ENCODE measurements at places on chromosomes 2 and 18. TPM values are rescaled to one million over a fixed set of nuclear protein-coding genes. Genes with fewer than 3 reads are reported as not detected.

Gene KANSL1L
- total RNA-seq = 18.6 TPM

Gene FOSL2
- total RNA-seq = 39.7 TPM

Gene LINC00305
- not detected for total RNA-seq

Gene TXNDC2
- 0.05 TPM for total RNA-seq

Gene AP1S3
- total RNA-seq = 8.9 TPM

Gene IRS1
- total RNA-seq = 6.6 TPM

Gene RAB27B
- 9.9 TPM for total RNA-seq

Gene KCNJ3
- not detected for total RNA-seq

Gene CASP10
- total RNA-seq = 3.2 TPM

GRCh38 chr18:78768656-78769501, 210.7 kb upstream of the SALL3 start:
- DNase-seq = no peak

DNA sequence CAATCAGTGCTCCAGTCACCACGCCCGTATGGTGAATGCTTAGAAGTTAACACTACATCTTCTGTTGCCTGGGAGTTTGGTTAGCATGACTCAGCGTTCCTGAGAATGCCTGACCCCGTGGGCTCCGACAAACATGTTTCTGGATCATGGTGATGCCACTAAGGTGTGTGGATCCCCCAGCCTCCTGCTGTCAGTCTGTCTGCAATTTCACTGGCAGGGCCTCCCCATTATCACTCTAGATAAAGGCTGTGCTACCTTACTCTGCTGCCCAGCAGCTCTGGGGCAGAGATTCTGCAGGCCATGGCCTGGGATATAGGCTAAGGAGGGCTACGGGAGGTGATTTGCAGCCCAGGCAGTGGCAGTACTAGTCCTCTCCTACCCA, 66.0 kb downstream of the STPG4 start:
- peak; percentile 86 for DNase-seq

GRCh38 chr2:174859563-174860169, 95.4 kb upstream of the CHRNA1 start:
- no peak for DNase-seq

DNA sequence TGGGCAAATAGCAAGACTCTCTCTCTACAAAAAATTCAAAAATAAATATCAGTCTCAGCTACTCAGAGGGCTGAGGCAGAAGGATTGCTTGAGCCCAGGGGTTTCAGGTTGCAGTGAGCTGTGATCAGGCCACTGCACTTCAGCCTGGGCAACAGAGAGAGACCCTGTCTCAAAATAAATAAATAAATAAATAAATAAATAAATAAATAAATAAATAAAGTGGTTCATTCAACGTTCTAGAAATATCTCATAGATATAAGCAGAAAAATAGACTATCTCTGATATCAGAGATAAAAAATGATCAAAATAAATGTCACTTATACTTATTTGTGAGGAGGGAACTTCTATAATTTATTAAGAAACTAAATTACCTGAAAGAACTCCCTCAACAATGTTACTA, 480.9 kb downstream of the FBXO15 start:
- DNase-seq = no peak

DNA sequence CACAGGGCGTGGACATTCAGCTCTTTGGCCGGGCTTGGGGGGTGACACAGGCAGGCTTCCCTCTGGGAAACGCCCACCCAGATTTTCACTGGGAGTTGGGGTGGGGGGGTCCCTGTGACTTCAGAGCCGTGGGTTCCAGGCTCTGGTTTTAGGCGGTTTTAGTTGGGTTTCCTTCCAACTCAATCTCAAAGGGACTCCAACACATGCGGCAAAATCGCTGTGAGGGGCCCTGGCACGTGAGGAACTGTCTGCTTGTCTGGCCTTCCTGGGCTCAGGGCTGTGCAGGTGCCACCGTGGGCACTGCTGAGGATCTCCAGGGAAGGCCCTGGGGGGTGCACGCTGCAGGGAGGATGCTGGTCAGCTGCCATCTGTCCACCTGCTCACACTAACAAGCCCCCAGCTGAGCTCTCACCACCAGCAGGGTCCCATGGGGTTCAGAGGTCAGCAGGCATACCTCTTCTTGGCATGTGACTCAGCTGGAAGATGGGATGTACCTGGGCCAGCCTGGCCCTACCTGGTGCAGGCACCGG, 11.7 kb downstream of the HS6ST1 start:
- DNase-seq = no peak

DNA sequence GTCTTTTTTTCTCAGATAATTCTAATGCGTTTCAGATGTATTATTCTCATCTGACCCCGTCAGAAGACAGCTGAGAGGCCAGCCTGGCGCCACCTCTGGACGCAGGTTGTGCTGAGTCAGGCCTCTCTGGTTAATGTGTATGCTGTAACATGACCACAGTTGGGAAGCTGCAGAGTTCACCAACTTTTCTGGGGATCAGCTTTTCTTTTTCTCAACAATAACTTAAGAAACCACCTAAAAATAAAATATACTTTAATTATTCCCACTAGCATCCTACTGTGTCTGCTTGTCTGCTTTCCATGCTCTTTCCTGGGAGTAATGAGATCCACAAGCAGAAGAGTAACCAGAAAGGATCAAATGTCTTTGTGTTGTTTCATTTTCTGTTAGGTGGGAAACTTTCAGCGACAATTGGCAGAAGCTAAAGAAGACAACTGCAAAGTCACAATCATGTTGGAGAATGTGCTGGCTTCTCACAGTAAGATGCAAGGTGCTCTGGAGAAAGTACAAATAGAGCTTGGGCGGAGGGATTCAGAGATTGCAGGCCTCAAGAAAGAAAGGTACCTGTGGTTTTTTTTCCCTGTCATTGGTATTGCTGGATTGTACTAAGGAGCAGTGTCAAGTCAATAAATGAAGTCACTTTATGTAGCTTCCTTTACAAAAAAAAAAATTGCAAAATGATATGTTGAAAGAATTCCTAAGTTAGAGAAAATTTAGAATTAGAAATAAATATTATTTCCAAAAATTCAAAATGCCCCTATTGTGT, 79.8 kb downstream of the CCDC150 start:
- DNase-seq = peak; percentile 20

DNA sequence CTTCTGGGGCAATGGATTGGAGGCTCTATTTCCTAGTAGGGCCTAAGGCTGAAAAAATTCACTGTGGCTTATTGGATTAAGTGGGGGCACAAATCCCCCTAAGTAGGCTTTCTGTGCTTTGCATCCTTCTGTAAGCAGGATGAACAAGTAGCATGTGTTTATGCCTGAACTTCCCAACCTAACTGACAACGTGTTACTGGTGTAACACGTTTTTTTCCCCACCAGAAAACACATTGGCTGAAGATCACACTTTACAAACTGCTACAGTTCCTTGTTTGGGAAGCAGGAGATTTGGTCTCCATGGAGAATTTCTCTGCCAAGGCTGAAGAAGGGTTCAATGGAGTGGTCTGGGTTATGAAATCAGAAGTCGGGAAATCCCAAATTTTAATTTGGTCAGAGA, 7.2 kb upstream of the ITGA6 start:
- DNase-seq = no peak

DNA sequence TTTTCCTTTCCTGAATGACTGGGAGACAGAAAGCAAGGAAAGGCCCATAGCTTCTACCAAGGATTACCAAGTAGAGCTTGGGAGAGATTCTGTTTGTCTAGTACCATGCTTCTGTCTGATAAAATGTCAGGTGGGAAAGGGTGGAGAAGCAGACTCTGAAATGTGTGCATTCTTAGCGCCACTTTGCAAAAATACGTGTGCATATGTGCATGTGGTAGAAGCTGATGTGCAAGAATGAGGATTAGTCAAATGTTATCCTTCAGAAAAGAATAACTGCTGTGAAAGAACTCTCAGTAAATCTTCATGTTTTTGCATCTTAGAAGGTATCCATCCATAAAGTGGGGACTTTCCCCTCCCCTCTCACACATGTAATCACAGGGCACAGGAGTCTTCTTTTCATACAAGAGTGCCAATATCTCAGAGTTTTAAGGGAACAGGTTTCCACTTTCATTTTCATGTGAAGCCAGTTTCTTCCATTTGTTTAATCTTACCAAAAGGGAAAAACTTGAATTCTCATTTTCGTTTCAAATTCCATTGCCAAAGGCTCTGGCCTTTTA, 15.4 kb upstream of the DGKD start:
- no peak for DNase-seq

- peak; percentile 49 for DNase-seq
These were observed 33.3 kb downstream of the NDUFA10 start for GRCh38 chr2:239991689-239992314.

DNA sequence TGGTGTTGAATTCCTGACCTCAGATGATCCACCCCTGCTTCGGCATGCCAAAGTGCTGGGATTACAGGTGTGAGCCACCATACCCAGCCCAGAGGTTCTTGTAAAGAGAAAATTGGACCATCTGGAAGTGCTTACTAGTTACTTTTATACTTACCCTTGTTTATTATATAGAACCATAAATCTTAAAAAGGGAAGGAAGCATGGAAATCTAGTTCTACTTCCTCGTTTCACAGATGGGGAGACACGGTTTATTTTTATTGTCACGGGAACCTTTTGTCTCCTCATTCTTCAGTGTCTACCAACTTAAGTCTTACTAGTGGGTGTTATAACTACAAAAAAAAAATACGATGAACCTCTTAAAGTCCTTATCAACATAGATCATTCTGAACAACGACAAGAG, 45.8 kb upstream of the PDK1 start:
- no peak for DNase-seq

DNA sequence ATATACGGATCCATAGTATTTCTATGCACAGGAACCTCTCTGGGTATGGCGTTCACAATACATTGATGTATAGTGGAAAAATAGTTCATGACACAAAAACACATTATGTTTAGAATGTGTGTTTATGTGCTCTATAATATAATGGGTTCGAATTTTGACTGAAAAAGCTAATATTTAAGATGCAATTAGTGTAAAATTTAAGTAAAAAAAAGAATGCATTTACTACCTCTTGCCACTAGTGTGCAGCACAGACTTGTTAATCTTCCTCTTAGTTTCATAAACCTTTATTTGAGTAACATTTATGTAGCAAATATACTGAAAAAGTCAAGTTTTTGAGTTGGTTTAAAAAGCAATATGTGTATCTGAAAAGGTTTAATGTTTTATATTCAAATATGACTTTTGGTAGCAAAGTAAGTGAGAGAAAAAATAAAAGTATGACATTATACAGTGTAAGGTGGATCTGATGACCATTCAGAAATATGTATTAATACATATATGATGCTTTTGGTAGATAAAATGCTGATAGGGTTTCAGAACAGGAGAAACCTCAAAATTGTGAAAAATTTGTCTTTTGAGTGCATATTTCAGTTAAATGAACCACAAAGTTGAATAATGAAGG, 49.4 kb downstream of the CCDC102B start:
- DNase-seq = no peak

DNA sequence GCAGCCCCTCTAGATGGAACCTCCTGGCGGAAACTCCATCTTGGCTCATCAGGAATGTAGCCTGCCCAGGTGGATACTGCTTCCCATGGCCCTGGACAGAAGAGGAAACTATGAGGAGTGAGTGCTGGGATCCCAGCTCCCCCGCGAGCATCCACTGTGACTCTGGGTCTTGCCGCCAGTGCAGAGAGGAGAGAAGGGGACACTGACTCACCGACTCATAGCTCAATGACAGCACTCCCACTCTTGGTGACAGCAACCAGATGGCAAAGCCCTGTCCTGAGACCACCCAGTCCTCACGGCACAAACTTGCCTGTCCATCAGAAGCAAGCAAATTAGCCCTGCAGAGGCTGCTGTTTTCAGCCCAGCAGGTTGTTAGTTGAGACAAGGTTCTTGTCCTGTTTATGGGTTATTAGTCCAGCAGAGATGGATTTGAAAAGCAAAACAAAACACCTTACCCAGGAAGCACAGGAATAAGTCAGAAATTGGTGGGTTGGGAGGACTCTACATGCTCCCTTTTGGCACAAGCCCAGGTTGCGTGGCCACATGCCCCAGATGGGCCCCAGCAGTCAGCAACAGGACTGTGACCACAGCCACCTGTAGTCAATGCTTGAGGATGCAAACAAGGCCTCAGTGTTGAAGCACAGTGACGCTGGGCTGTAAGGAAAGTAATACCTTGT, 111.5 kb upstream of the GLI2 start:
- DNase-seq = no peak

DNA sequence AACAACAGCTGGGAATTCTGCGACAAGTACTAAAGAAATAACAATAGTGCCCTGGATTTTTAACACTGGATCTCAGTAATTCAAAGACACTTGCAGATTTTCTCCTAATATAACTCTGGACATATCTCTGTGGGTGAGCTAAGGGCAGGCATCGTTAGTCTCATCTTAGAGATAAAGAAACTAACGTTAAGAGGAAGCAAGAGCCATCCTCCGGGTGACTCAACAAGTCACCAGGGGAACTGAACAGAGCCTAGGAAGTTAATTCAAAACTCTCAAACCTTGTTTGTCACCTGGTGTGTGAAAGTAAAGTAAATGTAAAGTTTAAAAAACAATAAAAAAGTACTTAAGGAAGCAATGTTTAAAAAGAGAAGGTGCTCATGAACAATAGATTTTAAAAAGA, 41.6 kb upstream of the NRP2 start:
- DNase-seq = no peak

GRCh38 chr2:73142937-73143336, 30.2 kb upstream of the RAB11FIP5 start:
- no peak for DNase-seq

DNA sequence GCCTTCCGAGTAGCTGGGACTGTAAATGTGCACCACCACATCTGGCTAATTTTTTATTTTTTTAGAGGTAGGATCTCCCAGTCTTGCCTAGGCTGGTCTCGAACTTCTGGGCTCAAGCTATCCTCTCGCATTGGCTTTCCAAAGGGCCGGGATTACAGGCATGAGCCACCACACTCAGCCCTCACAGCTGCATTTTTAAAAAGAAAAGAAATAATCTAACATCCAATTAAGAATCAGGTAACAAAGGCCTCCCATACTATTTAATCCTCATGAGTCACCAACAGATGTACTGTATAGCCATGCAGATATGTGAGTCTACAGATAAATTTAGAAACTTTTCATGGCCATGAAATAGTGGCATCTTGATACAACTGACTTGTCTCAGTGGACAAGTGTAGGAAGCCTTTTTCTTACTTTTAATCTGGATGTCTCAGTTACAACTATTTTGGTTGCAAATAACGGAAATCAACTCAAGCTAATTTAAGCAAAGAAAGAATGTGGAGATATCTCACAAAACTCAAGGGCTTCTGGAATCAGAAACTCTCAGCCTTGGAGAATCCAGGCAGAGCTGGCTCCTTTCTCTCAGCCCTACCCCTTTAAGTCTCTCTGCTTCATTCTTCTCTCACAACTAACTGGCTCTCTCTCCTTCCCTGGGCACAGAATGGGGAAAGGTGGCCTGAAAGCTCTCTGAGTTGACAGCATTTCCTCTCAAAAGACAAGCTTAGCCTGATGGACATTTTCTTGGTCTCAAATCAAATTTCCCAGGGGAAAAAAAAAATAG, 12.8 kb upstream of the PPM1B start:
- peak; percentile 73 for DNase-seq

DNA sequence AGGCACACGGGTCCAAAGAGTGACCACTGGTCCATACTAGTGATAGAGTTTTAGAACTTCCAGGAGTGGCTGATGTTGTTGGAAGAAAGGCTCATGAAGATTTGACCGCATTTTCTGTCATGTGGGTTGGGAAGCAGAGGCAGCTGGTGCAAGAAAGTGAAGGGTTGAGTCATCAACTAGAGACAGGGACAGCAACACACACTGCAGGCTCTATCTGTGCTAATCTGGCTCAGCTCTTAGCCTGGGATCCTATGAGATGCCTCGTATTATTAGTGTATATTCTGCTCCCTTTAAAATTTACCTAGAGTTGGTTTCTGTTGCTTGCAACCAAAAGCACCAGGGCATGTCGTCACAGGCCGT, 2.5 kb upstream of the SH3RF3 start:
- DNase-seq = peak; percentile 88

GRCh38 chr2:120611016-120611415, 124.7 kb upstream of the GLI2 start:
- no peak for DNase-seq

Data from A172 (cell line).